ENCODE measurements at places on chromosomes 13 and 19. TPM values are rescaled to one million over a fixed set of nuclear protein-coding genes. Genes with fewer than 3 reads are reported as not detected.

Gene VSIG10L
- 3.5 TPM for total RNA-seq

Gene PABPC3
- 0.14 TPM for total RNA-seq

DNA sequence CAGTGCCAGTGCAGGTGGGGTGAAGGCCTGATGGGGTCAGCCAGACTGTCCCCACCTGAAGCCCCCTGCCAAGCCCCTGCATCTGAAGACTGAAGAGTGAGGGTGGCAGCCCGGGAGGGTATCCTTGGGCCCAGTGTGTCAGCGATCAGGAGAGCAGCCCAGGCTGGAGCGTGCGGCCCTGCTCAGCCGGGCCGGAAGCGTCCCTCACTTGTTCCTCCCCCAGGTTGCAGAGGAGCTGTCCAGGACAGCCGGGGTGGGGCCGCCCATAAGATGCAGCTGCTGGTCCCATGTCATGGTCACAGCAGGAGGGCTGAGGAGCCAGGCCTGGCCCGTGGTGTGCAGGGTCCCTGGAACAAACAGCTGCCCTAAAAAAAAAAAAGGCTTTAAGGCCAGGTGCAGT is 55.4 kb downstream of the KDM4B start:
- no peaks in the 10 kb centered on the region for H3K27me3 ChIP-seq
- no peak overlapping the region for H3K27ac ChIP-seq
- no peak overlapping the region for H3K4me3 ChIP-seq
- DNase-seq = no peak
- peaks cover 4% of the 10 kb centered on the region for H3K4me1 ChIP-seq
- no peaks in the 10 kb centered on the region for H3K36me3 ChIP-seq

DNA sequence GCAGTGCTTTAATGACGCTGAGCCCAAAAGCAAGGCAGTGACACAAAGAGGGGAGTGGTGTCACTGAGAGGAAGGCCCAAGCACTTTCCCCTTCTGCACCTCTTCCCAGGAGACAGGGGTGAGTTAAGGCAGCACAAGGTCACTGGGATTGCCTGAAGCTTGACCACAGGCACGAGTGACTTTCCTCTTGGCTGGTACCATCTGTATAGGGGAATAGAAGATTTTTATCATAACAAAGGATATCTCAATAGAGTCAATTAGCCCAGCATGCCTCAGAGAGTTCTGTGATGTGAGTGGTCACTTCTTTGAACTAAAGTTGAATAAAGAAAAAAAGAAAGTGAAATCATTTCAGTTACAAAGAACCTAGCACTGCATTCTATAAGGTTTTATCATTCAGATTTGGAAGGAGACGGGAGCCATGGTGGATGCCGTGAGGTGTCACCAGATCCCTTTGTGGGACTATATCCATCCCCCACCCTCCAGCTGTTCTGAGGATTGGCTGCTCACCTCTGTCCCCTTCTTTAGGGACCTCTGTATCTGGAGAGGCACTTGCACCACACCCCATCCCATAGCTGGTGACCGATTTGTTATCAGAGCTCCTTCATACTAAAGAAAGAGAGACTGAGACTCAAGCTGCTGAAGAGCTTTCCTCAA is 291.2 kb downstream of the DCT start:
- peak overlapping the region; percentile 9 for H3K4me3 ChIP-seq
- H3K27me3 ChIP-seq = no peaks in the 10 kb centered on the region
- no peak for DNase-seq
- peak overlapping the region; percentile 84 for H3K27ac ChIP-seq
- peaks cover 8% of the 10 kb centered on the region for H3K36me3 ChIP-seq

DNA sequence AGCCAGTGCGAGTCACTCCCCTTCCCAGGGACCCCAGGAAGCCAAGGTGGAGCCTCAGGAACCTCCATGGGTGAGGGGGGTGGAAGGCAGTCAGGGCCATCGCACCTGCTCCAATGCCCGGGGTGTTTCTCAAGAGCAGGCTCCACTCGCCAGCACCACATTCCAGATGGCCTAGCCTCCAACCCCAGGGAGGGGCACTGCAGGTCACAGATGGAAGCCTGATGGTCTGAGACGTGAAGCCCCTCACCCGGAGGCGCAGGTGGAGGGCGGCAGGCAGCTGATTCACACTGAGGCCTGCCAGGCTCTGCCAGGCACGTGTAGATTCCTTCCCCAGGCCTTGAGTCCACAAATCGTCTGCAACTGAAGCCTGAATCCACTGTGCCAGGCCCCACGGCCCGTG is 23.0 kb upstream of the ISYNA1 start:
- H3K36me3 ChIP-seq = no peaks in the 10 kb centered on the region
- DNase-seq = no peak
- H3K4me3 ChIP-seq = no peak overlapping the region
- no peaks in the 10 kb centered on the region for H3K27me3 ChIP-seq
- peaks cover 9% of the 10 kb centered on the region for H3K4me1 ChIP-seq
- H3K27ac ChIP-seq = no peak overlapping the region
